ENCODE measurements at places on chromosomes 7 and 10. TPM values are rescaled to one million over a fixed set of nuclear protein-coding genes. Genes with fewer than 3 reads are reported as not detected.

The COX19 gene
- total RNA-seq: 5.6 TPM

The AQP1 gene
- total RNA-seq: 0.36 TPM

The AP1S1 gene
- 149 TPM for total RNA-seq

The SRRM3 gene
- 10.0 TPM for total RNA-seq

The CCDC172 gene
- not detected for total RNA-seq

The KCND2 gene
- total RNA-seq: not detected

The FKBP6 gene
- not detected for total RNA-seq

The EBLN1 gene
- 0.21 TPM for total RNA-seq

The PLOD3 gene
- 80.2 TPM for total RNA-seq

The TRIM74 gene
- 0.31 TPM for total RNA-seq

The PNLIPRP1 gene
- not detected for total RNA-seq

The ZNF862 gene
- total RNA-seq: 2.2 TPM

The ZNF511 gene
- 67.1 TPM for total RNA-seq

The OR2A1 gene
- not detected for total RNA-seq

The COL26A1 gene
- 0.49 TPM for total RNA-seq

The GPR37 gene
- total RNA-seq: 0.36 TPM

The PNLIPRP2 gene
- total RNA-seq: not detected

The EXOC4 gene
- total RNA-seq: 21.4 TPM

The HOXA6 gene
- 1.8 TPM for total RNA-seq

The A1CF gene
- not detected for total RNA-seq

The HGF gene
- total RNA-seq: 0.01 TPM

The LYZL2 gene
- total RNA-seq: not detected

The OR2A7 gene
- not detected for total RNA-seq

The EN2 gene
- total RNA-seq: 1.0 TPM

All from A549 treated with CORT108297 at 1 μM for 4 hours (cell line).